PC-3 (cell line): ENCODE measurements at places on chromosomes 12 and 14.

- DNase-seq, result peak; percentile 69
Observed at GRCh38 chr14:44626423-44626822, 119.3 kb upstream of the FSCB start.

GRCh38 chr12:779745-780734 lies 27.7 kb downstream of the WNK1 start:
- DNase-seq, result peak; percentile 42

- DNase-seq, result peak; percentile 36
Observed at GRCh38 chr12:97960741-97961608, 498.4 kb downstream of the RMST start.

DNA sequence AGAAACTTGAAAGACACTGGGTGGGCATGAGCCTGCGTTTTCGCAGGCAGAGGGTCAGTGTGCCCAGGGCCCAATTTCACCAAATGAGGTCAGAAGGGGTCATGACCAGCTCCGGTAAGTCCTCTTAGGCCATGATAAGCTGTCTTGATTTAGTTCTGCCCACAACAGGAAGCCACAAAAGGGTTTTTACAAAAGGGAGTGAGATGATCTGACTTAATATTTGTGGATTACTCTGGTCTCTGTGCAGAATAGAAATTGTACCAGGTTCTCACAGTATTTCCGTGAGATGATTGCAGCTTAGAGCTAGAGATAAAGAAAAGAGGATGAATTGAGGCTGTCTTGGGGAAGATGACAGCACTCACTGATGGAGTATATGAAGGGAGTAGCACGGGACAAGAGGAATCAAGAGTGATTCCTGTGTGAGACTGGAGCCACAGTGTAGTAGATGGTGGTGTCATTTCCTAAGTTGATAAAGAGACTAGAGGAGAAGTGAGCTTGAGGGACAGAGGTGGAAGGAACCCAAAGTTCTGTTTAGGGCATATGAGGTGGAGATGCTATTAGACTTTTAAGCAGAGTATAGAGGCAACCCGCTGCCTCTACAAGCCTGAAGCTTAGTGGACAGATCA lies 288.3 kb upstream of the AMIGO2 start:
- DNase-seq, result no peak

DNA sequence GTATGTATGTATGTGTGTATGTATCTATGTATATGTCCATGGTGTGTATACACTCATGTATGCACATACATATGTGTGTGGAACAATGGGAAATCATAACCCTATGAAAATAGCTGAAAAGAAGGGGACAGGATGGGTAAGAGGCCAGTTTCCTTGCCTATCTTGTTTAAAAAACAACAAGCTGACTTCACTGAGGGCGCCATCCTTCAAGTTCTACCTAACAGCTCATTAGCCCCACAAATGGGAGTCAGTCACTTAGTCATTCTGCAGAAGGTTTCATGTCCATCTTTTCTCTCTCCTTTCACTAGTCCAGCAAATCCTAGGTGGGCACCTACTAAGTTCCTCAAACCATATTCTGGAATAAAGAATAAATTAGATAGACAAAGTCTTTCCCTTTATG lies 14.7 kb downstream of the STON2 start:
- DNase-seq, result no peak

GRCh38 chr12:131766382-131767107 lies 55.7 kb downstream of the SFSWAP start:
- no peak for DNase-seq

DNA sequence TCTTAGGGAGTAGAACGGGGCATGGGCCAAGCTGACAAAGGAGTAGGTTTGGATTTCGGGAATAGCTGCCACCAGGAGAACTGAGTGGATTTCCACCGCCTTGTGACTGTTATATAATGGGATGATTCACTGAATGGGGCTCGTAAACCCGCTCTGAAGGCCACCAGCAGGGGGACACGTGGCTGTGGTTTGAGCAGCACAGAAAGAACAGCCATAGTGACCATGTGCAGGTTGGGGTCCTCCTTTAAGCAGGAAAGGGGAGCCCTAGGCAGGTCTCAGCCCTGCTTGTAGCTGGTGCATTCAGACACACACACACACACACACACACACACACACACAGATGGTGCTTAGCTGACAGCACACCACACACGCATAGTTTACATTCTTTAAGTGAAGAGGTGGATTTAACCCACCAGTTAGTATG lies 8.6 kb upstream of the ASB2 start:
- peak; percentile 70 for DNase-seq

- DNase-seq, result peak; percentile 86
Observed at GRCh38 chr14:67285876-67286452, 44.7 kb downstream of the PALS1 start.

DNA sequence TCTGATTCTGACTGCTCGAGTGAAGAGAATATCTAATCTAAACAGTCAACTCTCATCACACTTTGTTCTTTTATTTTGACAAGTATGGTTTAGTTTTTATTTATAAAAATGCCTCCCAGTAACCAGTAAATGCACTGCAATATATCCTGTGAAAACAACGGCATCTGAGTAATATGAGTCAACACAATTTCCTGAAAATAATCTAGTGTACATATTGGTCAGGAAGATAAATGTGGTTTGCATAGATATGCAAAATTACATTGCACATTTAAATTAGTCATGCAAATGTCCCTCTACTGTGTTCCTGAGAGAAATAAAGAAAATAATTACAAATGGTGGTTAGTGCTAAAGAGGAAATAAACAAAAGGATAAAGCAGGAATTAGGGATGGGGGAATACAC lies 1190.7 kb upstream of the SEL1L start:
- DNase-seq, result peak; percentile 21

DNA sequence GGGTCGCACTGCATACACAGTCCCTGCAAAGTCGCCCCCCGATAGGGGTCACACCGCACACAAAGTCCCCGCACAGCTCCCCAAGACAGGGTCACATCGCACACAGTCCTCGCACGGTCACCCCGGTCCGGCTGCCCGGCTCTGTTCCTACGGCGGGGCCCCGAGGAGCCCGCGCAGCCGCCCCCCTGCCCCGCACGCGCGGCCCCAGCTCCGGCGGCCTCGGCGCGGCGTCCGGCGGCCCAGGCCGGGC lies 300 bp downstream of the SSH1 start:
- DNase-seq, result no peak

GRCh38 chr12:32906399-32907165 lies 10.0 kb upstream of the PKP2 start:
- DNase-seq, result peak; percentile 50

GRCh38 chr14:36857136-36857535 lies 195.5 kb downstream of the PAX9 start:
- DNase-seq, result no peak

DNA sequence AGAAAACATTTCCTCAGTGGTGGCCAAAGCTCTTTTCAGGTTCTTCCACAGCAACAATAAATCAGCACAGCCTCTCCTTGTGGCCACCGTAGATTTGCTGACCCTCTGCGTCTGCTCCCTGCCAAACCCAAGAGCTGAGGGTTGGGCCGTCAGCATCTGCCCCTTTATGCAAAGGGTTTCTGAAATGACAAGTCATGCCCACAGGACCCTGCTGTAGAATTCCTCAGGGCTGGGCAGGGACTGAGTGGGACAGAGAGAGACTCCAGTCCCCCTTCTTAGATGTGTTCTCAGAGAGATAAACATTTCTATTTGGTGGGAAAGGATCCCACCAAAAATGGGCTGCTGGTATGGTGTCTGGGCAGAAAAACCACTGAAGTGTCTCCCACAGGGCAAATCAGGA lies 233.0 kb upstream of the PLXNC1 start:
- no peak for DNase-seq

DNA sequence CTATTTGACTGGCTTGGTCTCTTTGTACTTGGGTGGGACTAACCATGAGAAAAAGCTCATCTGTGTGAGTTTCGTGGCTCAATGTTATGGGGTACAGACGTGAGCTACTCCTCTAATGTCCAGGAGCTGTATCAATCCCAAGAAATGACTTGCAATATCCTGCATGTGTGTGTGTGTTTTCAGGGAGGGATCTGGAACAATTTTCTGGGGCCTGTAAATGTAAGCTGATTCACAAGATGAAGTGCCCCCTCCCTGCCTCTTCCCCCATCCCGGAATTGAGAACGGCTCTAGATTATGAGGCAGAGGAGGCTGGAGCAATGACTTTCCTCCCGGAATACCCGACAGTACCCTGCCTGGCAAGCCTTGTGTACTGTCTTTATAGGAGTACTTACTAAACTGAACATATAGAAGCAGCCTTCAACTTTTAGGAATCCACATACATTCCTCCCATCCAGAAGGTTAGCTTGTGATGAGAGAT lies 53.9 kb downstream of the TMX1 start:
- no peak for DNase-seq

DNA sequence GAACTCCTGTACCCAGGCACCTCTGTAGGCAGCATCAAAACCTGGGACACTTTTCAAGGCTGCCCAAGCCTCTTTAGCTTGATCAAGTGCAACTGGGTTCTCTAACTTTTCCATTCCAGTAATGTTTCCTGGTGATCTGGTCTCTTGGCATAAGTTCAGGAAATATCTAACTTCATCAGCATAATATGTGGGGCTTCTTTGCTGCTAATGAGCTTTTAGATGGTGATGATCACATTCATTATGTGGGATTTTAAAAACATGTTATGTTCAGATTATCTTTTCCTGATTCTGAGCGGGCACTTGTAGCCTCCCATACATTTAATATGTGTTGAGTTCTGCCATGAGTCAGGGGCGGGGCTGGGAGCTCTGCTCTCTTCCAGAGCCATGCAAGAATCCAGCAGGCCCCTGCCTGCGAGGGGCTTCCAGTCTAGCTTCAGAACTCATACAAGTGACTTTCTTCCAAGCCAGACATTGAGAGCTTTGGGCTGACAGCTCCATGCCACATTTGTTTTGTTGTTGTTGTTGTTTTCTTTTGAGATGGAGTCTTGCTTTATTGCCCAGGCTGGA lies 39.5 kb upstream of the RIN3 start:
- DNase-seq, result no peak

DNA sequence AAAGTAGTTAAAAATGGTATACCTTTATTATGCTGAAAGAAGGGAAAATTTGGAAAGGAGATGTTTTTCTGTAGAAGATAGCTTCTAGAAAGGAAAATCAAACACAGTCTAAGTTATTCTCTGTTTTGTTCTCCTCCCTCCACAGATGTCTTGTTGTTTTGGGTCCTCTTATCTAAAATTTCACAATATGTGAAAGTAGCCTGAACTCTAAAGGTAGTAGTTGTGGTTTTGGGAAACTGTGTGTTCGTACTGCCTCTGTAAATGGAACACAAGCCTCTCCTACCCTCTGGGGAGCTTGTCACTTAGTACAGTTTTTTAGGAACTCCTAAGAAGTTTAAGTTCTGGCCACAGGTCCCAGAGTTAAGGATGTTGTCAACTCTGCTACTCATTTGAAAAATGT lies 112.6 kb downstream of the CRADD start:
- no peak for DNase-seq
